Stimulated activated CD8-positive, alpha-beta memory T cell treated with anti-CD3 and anti-CD28 coated beads, Interleukin-15, amount 100 ng/mL, for 4 hours (primary cell): ENCODE measurements at places on chromosomes 16 and 17.

GRCh38 chr16:56728980-56729734, 772 bp upstream of the NUP93 start:
- no peak for DNase-seq

DNA sequence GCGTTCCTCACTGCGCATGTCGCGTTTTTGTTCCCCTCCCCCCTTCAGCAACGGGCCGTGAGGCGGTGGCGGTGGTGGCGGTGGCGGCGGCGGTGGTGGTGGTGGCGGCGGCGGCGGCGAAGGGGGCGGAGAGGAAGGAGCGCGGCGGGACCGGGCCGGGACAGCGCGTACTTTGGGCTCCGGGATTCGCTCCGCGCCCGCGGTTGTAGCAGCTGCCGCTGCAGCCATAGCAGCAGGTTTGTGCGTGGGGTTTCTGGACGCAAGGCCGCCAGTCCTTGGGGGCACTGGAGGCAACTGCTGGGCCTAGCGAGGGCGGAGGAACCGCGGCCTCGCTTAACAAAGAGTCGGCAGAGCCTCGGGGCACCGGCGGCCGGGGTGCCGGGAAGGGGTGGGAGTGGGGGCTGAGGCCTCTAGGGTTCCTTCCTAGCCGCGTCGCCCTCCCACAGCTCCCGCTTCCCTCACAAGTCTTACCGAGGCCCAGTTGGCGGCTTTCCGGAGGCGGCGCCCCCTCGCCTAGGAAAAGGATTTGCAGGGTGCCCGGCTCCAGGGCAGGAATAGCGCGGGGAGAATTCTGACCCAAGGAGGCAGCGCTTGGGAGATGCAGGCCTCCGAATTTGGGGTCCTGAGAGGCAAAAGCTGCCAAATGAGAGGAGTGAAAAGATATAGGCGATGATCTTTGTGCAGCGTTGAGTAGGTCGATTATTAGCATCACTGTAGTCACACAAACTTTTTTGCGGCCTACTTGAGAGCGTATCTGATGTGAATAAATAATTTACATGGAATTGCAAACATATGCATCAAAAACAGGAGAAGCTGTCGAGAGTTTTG, at the start of gene DDX42:
TSS of gene DDX42 (plus strand) at position 30 of the 828 bp plus-strand sequence. CDS start 12,880 bp downstream, outside the sequence.
- DNase-seq = no peak

DNA sequence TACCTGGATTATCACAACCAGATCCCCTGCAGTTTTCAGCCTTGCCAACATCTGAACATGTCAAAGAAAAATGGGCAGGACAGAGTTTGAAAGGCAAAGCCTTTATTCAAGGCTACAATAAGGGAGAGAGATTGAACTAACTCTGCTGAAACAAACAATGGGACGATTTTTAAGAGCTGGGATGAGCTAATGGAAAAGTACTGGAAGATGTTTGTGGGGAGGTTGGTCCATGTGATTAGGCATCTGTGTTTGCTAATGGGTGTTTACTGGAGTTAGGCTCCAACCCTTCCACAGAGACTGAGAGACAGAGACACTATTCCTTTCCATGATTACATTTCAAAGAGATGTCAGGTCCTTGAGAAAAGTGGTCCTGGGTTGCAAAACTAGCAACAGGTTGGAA, 35.0 kb upstream of the HSBP1 start:
- no peak for DNase-seq

DNA sequence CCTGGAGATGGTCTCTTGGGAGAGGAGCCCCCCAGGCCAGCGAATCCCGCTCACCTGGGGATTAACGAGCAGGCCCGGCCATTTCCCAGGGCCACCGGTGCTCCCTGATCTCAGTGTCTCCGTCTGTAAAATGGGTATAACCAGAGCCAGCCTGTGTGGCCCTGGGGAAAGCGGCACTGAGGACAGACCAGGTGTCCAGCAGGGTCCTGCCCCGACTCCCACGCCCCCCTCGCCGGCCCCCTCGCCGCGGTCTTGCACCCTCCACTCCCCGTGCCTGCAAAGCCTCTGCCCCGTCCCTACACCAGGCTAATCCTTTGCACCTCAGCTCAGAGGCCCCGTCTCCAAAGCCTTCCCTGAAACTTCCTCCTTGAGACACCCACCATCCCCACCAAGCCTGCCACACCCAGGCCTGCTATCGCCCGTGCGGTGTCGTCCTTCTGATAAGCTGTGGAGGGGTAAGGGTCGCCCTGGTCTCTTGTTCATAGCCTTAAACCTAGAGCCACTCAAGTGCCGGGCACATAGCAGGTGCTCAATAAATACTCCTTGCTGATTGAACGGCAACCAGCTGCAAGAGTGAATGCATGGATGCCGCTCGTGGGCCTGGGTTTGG, 259.1 kb downstream of the C16orf95 start:
- DNase-seq = no peak

GRCh38 chr16:86575754-86576557, 2.4 kb upstream of the FOXL1 start:
- no peak for DNase-seq

GRCh38 chr17:32746698-32747097, 130.2 kb downstream of the MYO1D start:
- DNase-seq = no peak

DNA sequence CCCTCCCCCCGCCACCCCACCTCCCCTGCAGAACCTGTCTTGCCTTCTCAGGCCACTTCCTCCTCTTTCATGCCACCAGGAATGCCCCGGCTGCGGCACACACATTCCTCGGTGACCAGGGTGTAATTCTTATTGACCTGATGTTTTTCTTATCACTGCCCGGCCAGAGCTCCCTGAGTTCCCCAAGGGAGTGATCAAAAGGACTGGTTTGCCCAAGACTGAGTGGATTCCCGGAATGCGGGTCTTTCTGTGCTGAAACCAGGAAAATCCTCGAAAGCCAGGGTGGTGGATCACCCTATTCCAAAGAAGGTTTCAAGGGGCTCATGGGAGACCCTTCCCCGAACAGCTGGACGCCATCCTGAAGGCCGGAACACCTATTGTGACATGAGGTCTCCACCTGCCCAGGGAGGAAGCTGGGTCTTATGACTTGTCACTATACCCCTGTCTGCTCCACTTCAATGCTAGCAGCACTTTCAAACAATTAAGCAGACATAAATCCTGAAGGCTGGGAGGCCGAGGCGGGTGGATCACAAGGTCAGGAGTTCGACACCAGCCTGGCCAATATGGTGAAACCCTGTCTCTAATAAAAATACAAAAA, 53.0 kb upstream of the RPL38 start:
- no peak for DNase-seq

GRCh38 chr17:13600475-13601321, 1.0 kb downstream of the HS3ST3A1 start:
- no peak for DNase-seq

DNA sequence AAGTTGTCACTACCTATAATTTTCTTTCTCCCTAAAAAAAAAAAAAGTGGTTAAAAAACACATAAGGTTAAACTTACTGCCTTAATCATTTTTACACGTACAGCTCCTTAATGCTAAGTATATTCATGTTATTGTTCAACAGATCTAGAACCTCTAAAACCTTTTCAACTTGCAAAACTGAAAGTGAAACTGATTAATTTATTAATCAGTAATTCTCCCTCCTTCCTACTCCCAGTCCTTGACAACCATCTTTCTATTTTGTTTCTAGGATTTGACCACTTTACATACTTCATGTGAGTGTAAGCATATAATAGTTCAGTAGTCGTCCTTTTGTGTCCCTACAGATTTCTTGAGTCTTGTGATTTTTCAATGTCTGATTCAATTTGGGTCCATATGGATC, 251.4 kb upstream of the KIF2B start:
- no peak for DNase-seq

DNA sequence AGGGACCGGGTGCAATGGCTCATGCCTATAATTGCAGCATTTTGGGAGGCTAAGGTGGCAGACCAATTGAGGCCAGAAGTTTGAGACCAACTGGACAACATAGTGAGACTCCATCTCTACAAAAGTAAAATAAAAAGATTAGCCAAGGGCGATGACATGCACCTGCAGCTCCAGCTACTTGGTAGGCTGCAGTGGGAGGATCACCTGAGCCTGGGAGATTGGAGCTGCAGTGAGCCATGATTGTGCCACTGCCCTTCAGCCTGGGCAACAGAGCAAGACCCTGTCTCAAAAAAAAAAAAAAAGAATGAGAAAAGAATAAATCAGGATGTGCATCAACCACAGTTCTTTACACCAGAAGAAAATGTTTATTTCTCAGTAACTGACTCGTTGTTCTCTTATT, 76.0 kb downstream of the CACNG3 start:
- DNase-seq = no peak

GRCh38 chr16:74261068-74261467, 35.5 kb upstream of the PSMD7 start:
- DNase-seq = no peak

GRCh38 chr17:41002814-41003213, 3.1 kb upstream of the KRTAP3-2 start:
- no peak for DNase-seq

DNA sequence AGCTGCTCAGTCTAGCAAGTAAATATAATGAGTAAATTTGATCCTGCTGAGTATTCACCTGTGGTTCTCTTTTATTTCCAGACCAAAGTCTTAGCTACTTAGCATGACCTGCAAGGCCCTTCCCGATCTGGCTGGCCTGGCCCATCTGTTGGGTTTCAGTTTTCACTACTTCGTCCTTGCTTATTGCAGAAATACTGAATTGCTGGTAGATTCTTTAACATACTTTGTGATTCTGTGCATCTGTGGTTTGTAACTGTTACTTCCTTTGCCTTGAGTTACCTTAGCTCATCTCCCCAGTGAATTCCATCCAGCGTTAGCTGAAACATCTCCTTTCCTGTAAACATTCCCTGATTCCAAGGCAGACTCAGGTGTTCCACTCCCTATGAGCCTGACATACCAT, 131.1 kb downstream of the PHKB start:
- no peak for DNase-seq

- no peak for DNase-seq
These were observed 17.2 kb downstream of the CYTH1 start for GRCh38 chr17:78764871-78765270.

GRCh38 chr17:31550389-31551056, 159.0 kb downstream of the RAB11FIP4 start:
- no peak for DNase-seq

DNA sequence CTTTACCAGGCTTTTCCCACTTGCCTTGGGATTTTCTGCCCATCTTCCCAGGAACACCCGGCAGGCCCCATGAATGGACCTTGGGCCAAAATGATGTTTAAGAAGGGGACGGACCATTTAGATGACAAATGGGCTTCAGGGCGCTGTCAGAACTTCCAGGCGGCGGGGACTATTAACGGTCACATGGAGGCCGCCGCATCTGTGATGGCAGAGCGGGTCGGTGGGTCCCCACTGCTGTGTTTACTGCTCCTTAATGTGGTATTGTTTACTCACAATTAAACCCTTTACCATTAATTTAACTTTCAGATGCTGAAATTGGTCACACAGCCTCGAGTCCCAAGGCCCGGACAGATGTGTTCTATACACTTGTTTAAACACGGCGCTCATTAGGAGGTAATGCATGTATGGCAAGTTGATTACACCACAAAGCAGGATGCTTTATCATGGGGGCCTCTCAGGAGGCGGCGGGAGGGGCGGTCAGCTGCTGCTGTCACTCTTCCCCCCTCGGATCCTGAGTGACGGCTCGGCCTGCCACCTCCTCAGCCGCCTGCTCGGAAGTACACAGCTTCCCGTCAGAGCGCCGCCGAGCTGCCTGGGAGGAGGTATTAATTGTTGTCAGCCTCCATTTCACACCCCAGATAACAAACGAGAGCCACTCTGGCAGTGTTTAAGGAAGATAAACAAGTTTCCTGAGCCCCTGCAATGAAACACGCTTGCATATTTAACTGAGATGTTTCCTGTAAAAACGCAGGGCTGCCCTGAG, 83.9 kb upstream of the IRX3 start:
- DNase-seq = no peak

- DNase-seq = no peak
These were observed 50.0 kb downstream of the VAC14 start for GRCh38 chr16:70750893-70751467.

GRCh38 chr16:53083119-53083518, 28.3 kb downstream of the CHD9 start:
- DNase-seq = no peak

DNA sequence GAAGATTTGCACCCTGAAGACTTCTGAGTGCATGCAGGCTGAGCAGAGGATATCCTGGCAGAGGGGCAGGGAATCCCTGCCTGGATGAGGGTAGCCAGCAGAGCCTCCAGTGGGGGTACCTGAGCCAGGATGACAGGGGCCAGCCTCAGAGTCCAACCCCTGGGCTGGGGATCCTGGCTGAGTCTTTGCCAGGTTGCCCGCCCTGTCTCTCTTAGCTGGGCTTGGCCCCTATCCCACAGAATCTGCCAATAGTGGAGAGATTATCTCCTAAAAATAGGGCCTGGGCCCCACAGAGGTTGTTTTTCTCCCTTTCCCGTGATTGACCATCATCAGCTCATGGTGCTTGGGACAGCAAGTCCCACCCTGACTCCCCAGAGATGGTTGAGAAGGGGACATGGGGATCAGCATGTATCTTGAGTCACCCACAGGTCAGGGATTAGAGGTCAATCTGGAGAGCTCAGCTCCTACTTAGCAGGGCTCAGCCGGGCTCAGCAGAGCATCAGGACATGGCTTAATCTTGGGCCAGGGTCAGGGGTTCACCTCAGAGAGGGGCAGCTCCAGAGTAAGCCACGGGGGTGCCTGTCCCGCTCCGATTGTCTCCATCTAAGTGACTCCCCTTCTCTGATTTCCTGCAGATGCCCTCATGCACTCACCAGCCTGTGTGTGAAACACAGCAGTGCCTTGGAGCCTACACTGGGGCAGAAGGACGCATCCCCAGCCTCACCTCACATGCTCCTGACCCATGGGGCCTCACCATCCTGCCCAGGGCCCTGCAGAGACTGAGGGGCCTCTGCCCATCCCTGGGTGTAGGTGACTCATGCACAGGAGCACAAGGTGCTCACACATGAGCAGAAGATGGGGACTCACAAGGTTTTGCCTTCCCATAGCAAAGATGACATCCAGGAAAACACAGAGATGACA, 11.5 kb downstream of the CDH16 start:
- DNase-seq = no peak

DNA sequence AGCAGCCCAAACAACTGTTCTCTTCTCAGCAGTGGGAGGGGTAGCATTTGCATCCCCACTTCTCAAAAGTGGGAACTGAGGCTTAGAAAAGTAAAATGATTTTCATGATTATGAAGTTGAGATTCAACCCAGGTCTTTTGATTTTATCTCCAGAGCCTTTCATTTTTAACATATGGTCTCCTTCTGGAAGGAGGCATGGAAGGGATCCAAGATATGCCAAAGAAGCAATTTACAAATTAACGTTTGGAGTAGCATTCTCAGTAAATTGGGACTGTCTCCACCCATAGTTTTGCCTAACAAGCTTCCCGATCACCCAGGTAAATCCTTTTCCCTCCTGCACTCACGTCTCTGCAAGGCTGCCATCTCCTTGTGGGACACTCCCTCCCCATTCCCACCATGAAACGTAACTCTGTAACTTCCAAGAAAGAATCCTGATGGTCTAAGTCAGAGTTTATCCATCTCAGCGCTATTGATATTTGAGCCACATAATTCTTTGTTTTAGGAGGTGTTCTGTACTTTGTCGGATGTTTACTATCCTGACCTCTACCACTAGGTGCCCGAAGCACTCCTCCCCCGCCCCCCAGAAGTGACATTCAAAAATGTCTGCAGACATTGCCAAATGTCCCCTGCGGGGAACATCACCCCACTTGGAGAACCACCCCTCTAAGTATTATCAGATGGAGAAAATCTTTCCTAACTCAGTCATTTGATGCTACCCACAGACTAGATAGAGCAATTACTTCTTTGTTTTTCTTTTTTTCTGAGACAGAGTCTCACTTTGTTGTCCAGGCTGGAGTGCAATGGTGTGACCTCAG, 32.9 kb upstream of the NFAT5 start:
- DNase-seq = no peak
